ENCODE measurements at places on chromosomes 13 and 19.

GRCh38 chr13:47903836-47904235 lies 97.2 kb downstream of the SUCLA2 start:
- DNase-seq: peak; percentile 41

GRCh38 chr13:40389081-40389641 lies 277.3 kb downstream of the FOXO1 start:
- DNase-seq: no peak

DNA sequence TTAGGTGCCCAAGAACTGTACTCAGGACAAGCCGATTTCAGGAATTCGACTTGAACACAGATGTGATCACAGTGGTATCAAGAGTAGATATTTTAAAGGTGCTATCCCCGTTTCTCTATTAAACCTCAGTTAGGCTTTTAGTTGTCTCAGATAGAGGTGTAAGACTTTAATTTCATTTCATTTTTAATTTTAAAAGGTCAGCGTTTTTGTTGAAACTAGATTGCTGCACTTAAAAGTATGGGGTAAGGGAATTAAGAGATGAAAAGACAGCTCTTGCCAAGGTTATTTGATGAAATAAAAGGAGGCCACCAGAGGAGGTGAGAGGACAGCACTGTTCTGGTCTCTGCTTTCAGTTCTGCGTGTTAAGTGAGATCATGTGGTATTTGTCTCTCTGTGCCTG lies 48.6 kb downstream of the SPATA13 start:
- DNase-seq: no peak

GRCh38 chr13:100235311-100235901 lies 146.5 kb downstream of the PCCA start:
- no peak for DNase-seq

DNA sequence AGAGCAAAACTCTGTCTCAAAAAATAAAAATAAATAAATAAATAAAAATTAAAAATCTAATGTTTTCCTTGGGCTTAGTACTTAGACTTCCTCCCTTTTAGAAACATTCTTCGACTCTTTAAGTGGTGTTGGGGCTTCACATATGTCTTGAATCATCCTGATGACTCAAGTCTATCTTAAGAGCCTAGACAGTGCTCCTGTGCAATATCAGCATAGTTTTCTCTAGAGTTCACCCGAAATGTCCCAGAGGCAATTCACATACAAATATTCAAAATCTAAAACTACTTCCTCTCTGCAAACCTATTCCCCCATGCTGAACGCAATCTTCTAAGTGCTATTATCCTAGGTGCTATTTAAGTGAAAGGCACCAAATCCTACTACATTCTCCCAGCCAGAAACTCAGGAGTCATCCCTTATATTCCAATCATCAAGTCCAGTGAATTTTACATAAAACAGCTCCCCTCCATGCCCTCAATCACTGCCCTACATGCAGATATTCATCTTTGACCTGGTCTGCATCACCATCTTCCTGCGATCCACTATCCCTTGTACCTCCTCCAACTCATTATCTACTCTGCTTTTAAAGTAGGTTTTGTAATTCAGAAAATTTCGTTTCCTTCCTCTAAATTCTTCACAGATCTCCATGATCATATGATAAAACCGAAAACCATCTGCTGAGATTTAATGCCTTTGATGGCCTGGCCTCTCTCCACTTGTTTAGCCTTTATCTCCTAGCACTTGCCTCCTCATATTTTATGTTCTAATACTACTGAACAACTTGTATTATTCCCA lies 102.7 kb downstream of the ELF1 start:
- no peak for DNase-seq

GRCh38 chr13:112761701-112762689 lies 72.2 kb downstream of the ATP11A start:
- no peak for DNase-seq

DNA sequence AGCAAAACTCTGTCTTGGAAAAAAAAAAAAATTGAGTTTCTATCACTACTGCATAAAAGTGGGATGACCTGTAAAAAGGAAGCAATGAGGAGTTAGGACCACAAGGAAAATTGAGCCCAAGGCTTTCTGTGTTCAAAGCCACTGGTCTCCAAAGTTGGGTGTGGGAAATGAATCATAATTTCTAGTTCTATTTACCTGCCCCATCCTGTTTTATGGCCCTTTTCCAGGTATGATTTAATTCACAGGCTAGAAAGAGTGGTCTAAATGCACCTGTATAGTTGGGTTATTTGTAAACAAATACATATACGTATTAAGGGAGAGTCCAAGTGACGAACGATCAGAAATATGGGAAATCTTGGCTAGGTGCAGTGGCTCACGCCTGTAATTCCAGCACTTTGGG lies 5.9 kb upstream of the DCAF15 start:
- no peak for DNase-seq

All from bone marrow (tissue), 2 donors.